ENCODE measurements at places on chromosomes 7 and 10. TPM values are rescaled to one million over a fixed set of nuclear protein-coding genes. Genes with fewer than 3 reads are reported as not detected.

EIF4EBP2 gene
- 100 TPM for total RNA-seq

EIF5AL1 gene
- total RNA-seq: not detected

C7orf57 gene
- total RNA-seq: 0.36 TPM

GPR15LG gene
- total RNA-seq: 0.70 TPM

PSMA2 gene
- 83.6 TPM for total RNA-seq

NXPH1 gene
- 0.29 TPM for total RNA-seq

OR6B1 gene
- total RNA-seq: not detected

OR13A1 gene
- 0.14 TPM for total RNA-seq

PON3 gene
- 0.17 TPM for total RNA-seq

ADRB1 gene
- 2.0 TPM for total RNA-seq

GRID2IP gene
- total RNA-seq: 1.6 TPM

GJD4 gene
- 0.17 TPM for total RNA-seq

ANXA8 gene
- 2.0 TPM for total RNA-seq

IKZF1 gene
- 2.0 TPM for total RNA-seq

GHRHR gene
- not detected for total RNA-seq

ADAM22 gene
- 8.1 TPM for total RNA-seq

NUPR2 gene
- total RNA-seq: not detected

OR2A12 gene
- not detected for total RNA-seq

ERCC6 gene
- total RNA-seq: 36.9 TPM

SLC18A3 gene
- total RNA-seq: 6.2 TPM

RSPH10B2 gene
- total RNA-seq: 1.1 TPM

EVX1 gene
- total RNA-seq: 0.71 TPM

FGL2 gene
- 1.9 TPM for total RNA-seq

ANKMY2 gene
- total RNA-seq: 15.2 TPM

PPRC1 gene
- total RNA-seq: 51.6 TPM

PPA1 gene
- 110 TPM for total RNA-seq

OIT3 gene
- not detected for total RNA-seq

TMEM26 gene
- total RNA-seq: 0.79 TPM

ABCA13 gene
- 0.60 TPM for total RNA-seq

CALML3 gene
- not detected for total RNA-seq

PHKG1 gene
- total RNA-seq: not detected

ZSCAN25 gene
- 25.4 TPM for total RNA-seq

SPDYE1 gene
- not detected for total RNA-seq

PRSS2 gene
- total RNA-seq: 20.4 TPM

FOXI2 gene
- total RNA-seq: 4.8 TPM

EN2 gene
- total RNA-seq: 0.94 TPM

ADGRA1 gene
- 0.99 TPM for total RNA-seq

MINDY4 gene
- 8.4 TPM for total RNA-seq

MEOX2 gene
- 3.0 TPM for total RNA-seq

FAM131B gene
- total RNA-seq: 2.1 TPM

IDI2 gene
- not detected for total RNA-seq

GRID1 gene
- 9.2 TPM for total RNA-seq

NEBL gene
- 55.3 TPM for total RNA-seq

CDK14 gene
- total RNA-seq: 38.1 TPM

GSTO2 gene
- total RNA-seq: 8.2 TPM

ZNF488 gene
- total RNA-seq: 4.9 TPM

GFRA1 gene
- 45.6 TPM for total RNA-seq

AKR1D1 gene
- total RNA-seq: not detected

SNX10 gene
- total RNA-seq: 1.8 TPM

WNT8B gene
- total RNA-seq: 0.29 TPM

TMEM270 gene
- not detected for total RNA-seq

ATOH7 gene
- total RNA-seq: 0.60 TPM

NEURL1 gene
- 102 TPM for total RNA-seq

NET1 gene
- total RNA-seq: 88.9 TPM

HKDC1 gene
- total RNA-seq: 2.4 TPM

PDE1C gene
- 8.5 TPM for total RNA-seq

CHRM2 gene
- total RNA-seq: 11.4 TPM

RET gene
- 8.2 TPM for total RNA-seq
